Stimulated activated CD4-positive, alpha-beta T cell treated with anti-CD3 and anti-CD28 coated beads, TNF-alpha, amount 100 ng/mL, for 4 hours (primary cell): ENCODE measurements at places on chromosomes 13 and 19.

DNA sequence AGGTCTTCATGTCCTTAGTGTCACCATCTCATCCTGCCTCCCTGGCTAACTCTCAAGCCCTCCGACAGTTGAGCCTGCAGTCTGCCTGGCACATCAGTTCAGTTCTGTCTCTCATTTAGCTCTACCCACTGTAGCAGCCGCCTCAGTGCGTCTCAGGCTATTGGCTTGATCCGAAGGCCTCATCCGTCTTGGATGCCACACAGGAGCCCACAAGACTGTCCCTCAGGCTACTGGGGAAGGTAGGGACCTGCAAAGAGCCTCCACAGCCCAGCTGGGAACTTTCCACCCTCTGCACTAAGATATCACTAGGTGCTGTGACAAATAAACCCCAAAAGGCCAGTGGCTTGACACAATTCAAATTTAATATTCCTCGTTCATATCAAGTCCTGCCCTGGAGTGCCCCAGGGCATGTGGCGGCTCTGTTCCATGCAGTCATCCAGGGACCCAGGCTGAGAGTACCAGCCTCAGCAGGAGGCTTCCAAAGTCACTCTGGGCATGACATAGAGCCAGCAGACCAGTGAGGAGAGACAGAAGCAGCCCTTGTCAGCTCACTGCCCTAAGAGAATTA, 5.7 kb downstream of the VSTM2B start:
- no peak for DNase-seq

GRCh38 chr19:39342647-39343305, 555 bp downstream of the SAMD4B start:
- DNase-seq, result no peak

- DNase-seq, result no peak
These were observed 406.3 kb downstream of the DCT start for GRCh38 chr13:94073007-94073744.

GRCh38 chr19:29704562-29705558, 10.2 kb downstream of the C19orf12 start:
- DNase-seq, result no peak

DNA sequence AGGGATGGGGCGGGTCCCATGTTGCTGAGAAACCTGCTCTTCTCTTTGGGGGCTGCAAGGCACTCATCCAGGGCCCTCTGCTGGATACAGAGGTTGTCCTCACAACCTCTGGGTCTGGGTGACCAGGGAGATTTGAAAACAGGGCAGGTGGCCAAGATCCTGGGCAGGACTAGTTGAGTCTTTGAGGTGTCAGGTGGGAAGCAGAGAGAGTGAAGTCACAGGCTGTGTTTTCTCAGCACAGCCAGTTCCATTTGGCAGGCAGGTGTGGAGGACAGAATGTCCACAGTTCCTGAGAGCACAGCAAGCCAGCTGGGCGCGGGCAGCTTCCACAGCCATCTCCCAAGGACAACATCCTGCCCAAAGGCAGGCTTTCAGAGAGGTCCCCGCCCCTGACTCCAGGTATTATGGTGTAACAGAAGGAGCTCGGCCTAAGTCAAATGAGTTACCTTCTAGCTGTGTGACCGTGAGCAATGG, 118.8 kb downstream of the NUFIP1 start:
- no peak for DNase-seq

- DNase-seq, result no peak
These were observed 2.1 kb downstream of the ANKRD27 start for GRCh38 chr19:32672841-32673240.

GRCh38 chr13:102692491-102692826, 2.4 kb downstream of the METTL21C start:
- no peak for DNase-seq

- DNase-seq, result no peak
These were observed 34.3 kb upstream of the VSTM2B start for GRCh38 chr19:29491491-29491890.

DNA sequence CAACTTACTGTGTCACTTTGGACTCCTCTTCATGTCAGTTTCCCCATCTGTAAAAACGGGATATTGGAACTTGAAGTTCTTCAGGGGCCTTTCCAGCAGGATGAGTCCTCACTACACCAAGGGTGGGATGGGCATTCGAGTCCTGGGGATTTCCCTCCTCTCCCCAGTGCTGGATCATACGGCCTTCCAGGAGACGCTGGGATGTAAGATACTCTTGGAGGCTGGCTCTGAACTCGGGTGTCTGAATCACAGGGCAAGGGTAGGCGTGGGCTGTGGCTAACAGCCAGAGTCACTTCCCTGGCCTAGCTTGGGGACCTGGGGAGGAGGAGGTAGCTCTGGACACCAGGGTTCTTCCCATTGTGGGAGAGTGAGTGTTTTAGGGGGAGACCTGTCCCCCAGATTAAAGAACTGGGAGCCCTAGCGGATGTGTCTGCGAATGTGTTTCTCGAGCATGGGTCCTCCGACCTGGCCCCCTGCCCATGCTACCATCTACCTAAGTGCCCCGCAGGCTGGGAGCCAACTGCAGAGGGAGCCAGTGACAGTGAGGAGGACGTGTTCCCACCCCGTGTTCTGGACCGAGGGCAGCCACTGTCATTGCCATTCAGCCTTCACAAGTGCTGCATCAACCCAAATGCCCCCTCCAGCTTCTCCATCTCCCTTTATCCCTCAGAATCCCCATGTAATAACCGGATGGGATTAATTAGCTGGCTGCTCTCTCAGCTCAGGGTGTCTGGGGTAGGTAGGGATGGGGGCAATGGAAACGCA, 2.4 kb upstream of the CYTH2 start:
- DNase-seq, result no peak

DNA sequence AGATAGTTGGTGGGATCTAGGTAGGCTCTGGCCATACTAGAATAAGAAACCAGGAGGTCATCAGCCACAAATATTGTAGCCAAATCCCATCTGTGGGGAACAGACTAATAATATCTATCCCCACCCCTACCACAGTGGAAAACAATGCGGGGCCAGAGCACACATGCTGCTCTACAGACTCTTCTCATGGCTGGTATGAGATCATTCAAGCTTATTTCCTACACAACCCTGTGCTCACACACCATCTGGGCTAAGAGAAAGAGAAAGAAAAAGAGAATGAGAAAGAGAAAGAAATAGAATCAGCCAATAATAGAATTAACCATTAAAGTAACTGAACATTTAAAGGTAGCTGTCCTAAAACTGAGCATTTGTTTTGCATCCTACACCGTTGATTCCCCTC, 1268.4 kb upstream of the SPRY2 start:
- DNase-seq, result no peak
